ENCODE measurements at places on chromosomes 11 and 22.
A peak's percentile ranks its signal among the peaks of the same experiment; 100 is the strongest.

GRCh38 chr11:72208281-72208680 lies 8.3 kb upstream of the FOLR2 start:
- DNase-seq, result no peak

DNA sequence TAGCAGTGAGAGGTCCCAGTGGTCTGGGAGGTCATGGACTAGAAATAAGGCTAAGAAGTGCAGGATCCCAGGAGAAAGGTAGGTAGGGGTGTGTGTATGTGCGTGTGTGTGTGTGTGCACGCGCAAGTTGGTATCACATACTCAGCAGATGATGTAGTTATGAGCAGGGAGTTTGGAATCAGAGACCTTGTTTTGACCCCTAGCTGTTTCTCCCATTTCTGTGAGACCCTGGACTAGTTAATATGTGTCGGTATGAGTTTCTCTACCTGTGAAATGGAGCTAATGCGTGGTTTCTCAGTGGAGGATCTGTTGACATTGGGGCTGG lies 1.3 kb downstream of the SERPING1 start:
- DNase-seq, result no peak

DNA sequence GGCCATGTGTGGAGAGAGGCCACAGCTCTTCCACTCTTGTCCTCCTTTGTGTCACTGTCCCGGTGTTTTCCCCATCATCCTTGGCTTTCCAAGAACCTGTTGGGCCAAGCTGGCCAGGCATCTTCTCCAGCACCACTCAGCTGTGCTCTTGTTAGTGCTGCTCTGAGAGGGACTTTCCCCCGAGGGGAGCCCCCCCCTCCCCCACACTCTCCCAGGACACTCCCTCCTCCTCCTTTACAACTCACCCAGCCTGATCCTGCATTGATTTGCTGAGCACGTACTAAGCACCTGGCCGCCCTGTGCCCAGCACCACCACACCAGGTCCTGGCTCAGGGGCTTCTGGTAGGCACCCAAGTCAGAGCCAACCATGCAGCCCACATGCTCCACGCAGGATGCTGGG lies 13.2 kb downstream of the TP53AIP1 start:
- DNase-seq, result no peak

- peak; percentile 21 for DNase-seq
Observed at GRCh38 chr11:35874751-35875450, 69.0 kb upstream of the LDLRAD3 start.

DNA sequence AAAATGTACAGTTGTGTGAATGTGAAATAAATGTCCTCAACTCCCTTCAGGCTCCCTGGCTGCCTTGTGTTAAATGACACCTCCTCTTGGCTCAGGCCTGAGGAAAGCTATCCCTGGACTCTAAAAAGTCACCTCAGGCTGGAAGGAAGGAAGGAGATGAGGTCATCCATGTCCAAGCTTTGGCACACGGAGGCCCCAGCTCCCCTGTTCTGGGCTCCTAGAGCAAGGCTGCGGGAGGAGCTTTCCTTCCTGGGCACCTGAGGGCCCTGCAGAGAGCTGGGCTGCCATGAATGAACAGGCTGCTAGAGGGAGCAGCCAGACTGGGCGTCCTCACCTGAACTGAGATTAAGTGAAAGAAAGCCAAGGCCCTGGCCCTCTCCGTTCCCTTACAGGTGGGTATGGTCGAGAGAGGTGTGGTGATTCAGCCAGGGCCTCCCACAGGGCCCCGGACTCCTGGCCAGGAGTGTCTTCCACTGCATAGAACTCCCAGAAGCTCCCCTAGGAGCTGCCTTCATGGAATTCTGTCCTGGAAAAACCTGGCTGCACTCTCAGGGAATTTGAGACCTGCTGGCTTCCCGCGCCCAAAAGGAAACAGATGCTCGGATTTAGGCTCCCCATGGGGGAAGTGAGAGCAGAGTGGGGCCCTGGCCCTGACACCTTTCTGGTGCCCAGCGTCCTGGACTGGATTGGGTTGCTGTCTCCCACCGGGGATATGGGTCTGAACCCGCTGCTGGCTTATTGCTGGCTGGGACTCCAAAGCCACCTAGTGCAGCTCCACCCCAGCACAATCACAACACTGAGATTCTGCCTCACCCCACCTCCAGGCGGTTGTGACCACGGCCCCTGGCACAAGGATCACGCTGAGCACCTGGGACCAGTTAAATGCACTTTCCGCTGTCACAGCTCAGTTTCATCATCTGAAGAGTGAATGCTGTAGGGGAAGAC lies 22.2 kb downstream of the MYBPC3 start:
- no peak for DNase-seq

GRCh38 chr22:31615491-31615860 lies 46.5 kb downstream of the PISD start:
- DNase-seq, result no peak

DNA sequence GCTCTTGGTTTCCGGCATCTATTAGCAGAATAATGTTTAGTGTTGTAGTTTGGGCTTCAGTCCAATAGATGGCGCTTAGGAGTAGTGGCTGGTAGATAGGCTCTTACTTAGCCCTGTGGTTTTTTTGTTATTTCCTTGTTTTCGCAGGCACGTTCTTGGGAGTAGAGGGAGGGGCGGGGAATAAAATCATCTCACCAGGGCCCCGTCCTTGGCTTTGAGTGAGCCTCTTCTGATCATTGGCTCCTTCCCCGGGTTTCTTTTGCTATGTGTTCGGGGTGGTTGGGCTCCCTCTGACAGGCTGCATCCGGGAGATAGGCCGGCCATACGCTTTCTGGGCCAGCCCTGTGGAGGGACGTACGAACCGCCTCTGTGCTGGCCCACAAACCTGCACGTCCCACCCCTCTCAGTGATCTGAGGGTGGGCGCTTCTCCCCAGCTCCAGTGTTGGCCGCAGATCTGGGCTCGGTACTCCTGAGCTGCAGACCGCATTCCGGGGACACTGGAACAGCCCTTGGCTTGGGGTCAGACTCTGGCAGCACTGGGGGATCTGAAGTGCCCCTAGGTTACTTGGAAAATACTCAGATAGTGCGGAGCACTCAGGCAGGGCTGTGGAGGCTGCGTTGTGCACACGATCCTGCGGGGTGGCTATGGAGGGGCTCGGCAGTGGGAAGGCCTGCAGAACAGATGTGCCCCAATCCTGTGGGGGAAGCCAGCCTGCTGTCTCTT lies 217.0 kb downstream of the DYNC2H1 start:
- peak; percentile 1 for DNase-seq

DNA sequence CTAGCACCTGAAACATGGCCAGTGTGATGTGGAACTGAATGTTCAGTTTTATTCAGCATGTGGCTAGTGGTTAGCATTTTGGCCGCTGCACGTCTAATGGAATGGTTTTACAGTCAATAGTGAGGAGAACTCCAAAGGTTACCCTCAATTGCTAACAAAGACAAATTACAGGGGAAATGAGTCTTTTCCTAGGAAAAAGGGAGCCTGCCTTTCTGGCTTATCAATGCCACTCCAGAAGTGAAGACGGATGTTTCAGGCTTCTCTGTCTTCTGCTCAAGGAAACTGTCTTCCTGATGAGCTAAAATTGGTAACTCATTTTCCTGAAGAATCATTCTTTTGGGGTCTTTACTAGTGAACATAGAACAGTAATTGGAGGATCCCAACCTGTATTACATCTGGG lies 84.3 kb upstream of the CRTAM start:
- DNase-seq, result no peak

- no peak for DNase-seq
Observed at GRCh38 chr22:28018461-28018927, 99.4 kb upstream of the PITPNB start.

- no peak for DNase-seq
Observed at GRCh38 chr11:15613789-15614188, 499.1 kb downstream of the INSC start.

DNA sequence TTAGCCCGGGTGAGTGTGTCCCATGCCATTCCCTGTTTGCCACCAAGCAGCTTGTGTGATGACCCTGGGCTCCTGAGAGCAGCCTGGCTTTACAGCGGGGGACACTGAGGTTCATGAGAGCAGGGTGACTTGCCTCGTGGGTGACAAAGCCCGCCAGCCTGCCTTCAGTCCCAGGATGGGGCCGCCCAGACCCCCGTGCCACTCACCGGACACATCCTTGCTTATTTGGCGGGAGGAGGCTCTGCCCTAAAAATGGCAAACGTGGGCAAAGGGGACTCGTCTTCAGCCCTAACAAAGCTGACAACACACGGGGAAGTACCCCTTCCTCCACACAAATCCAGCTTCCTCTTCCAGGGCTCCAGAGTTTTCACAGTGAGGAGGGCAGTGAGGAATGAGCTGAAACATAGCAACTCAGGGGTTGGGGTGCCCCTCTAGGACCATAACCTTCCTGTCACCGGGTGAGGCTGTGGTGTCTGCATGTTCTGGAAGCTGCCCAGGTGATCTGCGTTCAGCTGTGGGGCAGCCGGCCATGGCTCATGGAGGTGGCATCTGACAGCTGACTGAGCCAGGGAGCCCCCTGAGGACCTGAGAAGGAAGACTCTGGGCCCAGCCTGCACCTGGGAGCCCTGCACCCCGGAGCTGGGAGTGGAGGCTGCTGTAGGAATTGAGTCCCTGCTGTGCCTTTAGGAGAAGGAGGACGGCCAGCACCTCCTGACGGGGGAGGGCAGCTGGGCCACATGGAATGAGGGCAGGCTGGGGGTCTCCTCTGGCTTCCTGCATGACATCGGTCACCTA lies 16.7 kb downstream of the RIBC2 start:
- DNase-seq, result no peak

DNA sequence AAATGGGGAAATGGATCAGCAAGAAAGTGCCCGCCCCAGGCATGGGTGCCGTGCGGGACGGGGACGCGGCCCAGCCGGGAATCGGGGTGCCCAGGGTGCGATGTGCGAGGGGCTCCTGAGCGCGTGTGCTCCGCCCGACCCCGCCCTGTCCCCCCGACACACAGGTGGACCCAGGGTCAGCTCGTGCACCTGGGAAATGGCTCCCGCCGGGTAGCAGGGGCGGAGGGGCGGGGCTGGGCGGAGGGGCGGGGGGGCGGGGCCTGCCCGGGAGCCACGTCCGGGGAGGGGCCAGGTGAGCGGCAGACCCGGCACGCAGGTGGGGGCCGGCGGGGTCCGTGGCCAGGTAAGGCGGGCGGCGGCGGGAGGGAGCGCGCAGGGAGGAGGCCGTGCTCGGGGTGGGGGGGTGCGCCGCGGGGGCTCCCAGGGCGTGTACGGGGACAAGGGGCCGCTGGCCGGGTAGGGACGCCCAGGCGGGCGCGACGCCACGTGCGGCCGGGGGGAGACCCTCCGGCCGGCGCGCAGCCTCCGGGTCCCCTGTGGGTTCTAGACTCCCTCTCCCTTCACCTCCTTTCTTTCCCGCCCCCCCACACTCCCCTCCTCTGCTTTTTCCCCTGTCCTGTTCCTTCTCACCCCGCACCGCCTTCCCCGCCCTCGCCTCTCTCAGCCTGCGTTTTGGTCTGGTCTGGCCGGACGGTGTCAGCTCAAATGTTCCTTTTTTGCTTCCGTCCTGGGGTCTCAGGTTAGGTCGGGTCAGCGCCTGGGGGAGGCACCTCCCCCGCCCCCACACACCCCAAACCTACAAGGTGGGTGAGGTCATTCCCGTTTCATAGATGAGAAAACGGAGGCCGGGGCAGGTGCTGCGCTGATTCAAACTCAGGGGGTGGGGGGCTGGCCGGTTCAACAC lies at the start of gene ARHGAP8:
ARHGAP8 (plus strand) TSS at position 291 of the 904 bp plus-strand sequence. CDS start 33,953 bp downstream, outside the sequence.
- no peak for DNase-seq

DNA sequence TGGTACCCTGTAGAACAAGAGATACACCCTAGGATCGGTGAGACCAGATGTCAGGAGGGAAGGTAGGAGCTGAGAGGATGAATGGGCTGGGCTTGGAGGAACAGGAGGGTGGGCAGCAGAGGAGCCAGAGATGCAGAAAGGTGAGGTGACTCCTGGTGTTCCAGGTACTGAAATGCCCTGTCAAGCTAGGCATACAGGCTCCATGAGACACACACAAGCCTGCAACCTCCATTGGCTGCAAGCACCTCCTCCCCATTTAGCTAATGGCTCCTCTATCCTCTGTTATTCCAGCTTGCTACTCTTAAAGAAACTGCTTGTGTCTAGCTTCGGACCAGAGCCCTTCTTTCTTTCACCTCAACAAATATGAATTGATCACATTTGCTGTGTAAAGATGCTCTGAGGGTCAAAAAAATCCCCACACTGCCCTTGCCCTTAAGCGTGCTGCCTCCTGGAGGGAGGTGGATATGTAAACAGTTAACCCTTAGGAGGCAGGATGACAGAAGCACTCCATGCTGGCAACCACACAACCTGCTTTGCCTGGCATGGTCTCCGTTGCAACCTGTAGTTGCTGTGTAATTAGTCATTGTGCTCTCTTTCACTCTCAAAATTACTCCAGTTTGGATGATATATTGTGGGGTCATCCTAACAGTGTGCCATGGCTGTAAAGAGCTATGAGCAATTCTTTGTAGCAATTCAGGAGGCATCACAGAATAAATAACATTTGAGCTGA lies 156.0 kb downstream of the PKNOX2 start:
- no peak for DNase-seq

DNA sequence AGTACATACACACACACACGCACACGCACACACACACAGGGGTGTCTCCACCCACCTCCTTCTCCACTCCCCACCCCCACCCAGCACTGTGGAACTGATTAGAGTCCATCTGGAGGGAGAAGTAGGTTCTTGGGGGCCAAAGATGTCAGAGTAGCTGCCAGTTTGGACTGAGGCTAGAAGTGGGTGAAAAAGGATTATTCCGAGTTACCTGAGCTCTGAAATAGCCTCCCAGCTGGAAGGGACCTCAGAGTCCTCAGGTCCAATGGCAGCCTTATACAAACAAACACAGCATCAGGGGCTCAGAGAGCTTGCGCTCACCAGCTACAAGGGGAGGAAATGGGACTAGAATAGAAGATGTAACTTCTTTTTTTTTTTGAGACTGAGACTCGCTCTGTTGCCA lies 20.8 kb downstream of the IL10RA start:
- DNase-seq, result no peak

DNA sequence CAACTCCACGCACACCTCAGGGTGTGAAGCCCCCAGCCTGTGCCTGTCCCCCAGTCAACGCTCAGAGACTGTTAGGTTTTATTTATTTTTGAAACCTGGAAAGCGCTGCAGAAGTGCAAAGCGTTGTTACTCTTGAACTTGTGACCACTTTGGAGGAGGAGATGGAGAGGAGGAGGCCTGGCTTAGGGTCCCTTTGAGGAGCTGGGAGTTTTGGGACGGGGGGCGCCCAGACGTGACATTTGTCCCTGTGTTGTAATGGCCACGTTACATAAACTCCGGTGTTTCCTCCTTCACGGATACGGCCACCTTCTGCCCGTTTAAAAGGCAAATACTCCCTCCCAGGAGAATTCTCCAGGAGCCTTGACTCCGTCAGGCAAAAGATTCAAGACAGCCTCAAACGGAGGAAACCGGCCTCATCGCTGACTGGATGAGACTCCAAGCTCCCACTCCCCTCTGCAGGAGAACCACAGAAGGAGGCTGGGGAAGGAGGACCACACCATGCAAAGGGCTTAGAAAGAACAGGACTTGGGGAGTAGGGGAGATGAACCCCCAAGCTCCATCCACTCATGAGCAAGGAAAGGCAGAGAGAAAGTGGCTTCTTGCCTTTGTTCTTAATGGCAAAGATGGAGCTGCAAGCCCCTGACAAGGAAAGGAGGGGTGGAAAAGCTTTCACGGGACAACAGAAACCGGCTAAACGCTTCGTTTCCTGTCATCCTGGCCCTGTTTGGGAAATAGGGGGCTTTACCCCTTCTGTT lies 630 bp downstream of the PIK3IP1 start:
- DNase-seq, result peak; percentile 47

GRCh38 chr11:86551288-86552092 lies 120.9 kb downstream of the ME3 start:
- DNase-seq, result no peak
